Skeletal muscle tissue (tissue), 5 donors: ENCODE measurements at places on chromosomes 7 and 10. TPM values are rescaled to one million over a fixed set of nuclear protein-coding genes. Genes with fewer than 3 reads are reported as not detected.

Gene SERPINE1
- 2.1 TPM for total RNA-seq

Gene NANOS1
- 2.6 TPM for total RNA-seq

Gene CAMK2G
- 16.2 TPM for total RNA-seq

Gene CALHM3
- total RNA-seq, result not detected

Gene VAX1
- not detected for total RNA-seq

Gene COL17A1
- total RNA-seq, result under 0.01 TPM
